Stimulated activated CD8-positive, alpha-beta memory T cell treated with anti-CD3 and anti-CD28 coated beads, Interleukin-2, amount 100 ng/mL, for 1 hour (primary cell): ENCODE measurements at places on chromosomes 7 and 10.

DNA sequence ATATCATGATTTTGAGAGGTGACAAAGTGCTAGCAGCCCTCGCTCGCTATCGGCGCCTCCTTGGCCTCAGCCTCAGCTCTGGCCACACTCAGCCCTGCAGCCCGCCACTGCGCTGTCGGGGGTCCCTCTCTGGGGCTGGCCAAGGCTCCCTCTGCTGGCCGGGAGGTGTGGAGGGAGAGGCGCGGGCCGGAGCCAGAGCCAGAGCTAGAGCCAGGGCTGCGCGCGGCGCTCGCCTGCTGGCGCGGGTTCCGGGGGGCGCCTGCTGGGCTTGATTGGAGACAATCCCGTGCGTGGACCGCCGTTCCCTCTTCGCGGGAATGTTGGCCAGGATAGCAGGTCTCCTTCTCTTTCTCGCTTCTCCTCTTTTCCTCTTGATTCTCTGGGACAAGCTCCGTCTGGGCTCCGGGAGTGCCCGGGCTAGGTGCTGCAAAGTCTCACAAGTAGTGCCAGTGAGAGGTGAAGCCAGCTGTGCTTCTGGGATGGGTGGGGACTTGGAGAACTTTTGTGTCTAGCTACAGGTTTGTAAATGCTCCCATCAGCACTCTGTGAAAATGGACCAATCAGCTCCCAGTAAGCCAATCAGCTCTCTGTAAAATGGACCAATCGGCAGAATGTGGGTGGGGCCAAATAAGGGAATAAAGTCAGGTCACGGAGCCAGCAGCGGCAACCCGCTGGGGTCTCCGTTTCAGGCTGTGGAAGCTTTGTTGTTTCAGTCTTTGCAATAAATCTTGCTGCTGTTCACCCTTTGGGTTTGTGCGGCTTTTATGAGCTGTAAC lies 43.4 kb upstream of the ELMO1 start:
- DNase-seq, result no peak

GRCh38 chr10:1869861-1870260 lies 132.5 kb upstream of the ADARB2 start:
- no peak for DNase-seq

- no peak for DNase-seq
Measured at GRCh38 chr7:36728143-36728542, 3.8 kb upstream of the AOAH start.

DNA sequence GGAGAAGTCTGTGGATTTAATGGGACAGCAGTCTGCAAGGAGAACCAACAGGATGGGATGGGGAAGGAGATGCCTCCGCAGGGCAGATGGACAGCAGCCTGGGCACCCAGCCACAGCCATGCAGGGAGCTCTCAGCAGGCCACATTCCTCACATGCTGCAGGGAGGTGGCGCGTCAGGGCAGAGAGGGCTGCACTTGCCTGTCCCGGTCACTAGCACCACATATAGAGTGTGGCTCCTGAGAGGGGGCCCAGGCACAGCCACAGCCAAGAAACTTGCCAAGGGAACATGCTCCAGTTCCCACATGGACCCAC lies 86.8 kb upstream of the ZMIZ1 start:
- no peak for DNase-seq

- DNase-seq, result no peak
Measured at GRCh38 chr7:74290553-74290950, 1.3 kb downstream of the CLIP2 start.

DNA sequence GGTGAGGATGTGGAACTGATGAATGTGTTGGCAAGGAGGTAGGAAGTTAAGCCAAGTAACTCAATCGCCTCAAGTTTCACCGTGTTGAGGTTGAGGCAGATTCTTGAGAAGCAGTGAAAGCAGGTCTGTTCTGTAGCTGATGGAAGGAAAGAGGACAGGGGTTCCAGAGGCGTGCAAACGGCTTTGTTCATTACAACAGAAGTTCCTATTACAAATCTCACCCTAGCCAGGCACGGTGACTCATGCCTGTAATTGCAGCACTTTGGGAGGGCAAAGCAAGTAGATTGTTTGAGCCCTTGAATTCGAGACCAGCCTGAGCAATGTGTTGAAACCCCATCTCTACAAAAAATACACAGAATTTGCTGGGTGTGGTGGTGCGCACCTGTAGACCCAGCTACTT lies 36.9 kb upstream of the PTF1A start:
- DNase-seq, result no peak

GRCh38 chr10:124977648-124978375 lies 35.9 kb downstream of the ZRANB1 start:
- DNase-seq, result no peak

- DNase-seq, result no peak
Measured at GRCh38 chr10:99930731-99931550, 78.8 kb downstream of the DNMBP start.

DNA sequence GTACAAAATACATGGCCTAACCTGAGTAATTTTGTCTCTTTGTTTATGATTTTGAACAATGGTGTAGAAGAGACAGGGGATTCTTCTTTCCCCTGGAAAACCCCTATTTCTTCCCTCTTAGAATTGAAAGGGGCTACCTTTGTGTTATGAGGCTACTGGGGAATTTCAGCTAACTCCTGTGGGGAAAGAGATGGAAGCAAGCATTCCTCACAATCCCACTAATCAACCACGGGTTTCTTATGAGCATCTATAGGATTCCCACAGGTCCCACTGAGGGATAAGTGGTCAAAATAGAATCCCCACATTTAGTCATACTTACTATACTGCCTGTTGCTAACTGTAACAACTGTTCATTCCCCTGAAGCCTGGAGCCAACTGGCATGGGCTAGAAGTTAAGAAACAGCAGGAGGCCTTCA lies 32.2 kb upstream of the ITGB8 start:
- no peak for DNase-seq

DNA sequence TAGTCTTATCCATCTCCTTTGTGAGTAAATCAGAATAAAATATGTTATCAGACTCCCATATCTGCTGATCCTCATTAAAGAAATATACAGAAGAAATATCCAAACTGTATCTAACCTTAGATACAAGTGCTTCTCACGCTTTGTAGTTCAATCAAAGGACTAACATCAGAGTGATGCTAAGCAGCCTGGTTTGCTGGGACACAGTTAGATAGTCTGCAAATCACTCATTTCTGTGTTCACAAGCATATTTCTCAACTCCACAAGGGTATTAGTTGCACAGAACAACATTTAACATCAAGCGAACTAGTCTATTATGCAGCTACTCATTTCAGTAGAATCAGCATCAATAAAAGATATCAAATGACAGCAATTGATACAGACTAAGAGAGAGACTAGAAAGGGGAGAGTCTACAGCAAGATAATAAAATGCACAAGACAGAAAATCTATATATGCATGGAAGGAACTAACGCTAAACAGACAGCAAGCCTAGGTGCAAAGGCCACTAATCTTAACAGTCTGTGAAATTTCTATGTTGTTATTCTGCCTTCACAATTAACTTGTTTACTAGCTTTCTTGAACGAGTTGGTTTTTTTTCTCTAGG lies 30.0 kb downstream of the DNAJC12 start:
- no peak for DNase-seq

GRCh38 chr7:37920849-37921805 lies 687 bp downstream of the EPDR1 start:
- DNase-seq, result no peak

DNA sequence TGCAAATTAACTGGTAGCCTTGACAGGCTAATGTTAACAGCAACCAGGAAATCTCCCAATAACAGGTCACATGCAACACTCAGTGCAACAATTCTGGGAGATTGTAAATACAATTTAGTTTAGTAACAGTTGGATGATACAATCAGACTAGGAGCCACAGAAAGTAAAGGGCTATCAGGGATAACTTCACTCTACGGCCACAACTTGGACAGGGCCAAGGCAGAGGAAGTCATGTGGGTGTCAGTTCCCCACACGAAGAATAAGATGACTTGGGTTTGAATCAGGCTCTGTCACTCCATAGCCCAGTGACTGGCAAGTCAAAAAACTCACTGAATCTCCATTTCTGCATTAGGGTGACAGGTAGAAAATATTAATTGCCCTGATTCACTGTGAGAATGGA lies 217.3 kb upstream of the CCDC6 start:
- DNase-seq, result no peak

- no peak for DNase-seq
Measured at GRCh38 chr10:69364232-69364940, 52.3 kb downstream of the TACR2 start.

- DNase-seq, result no peak
Measured at GRCh38 chr7:83178796-83179195, 16.1 kb upstream of the PCLO start.

- no peak for DNase-seq
Measured at GRCh38 chr7:151509670-151510333, 9.9 kb downstream of the RHEB start.
